ENCODE measurements at places on chromosomes 16 and 17.

- no peak for DNase-seq
These were observed 593.8 kb upstream of the GOT2 start for GRCh38 chr16:59327894-59328293.

DNA sequence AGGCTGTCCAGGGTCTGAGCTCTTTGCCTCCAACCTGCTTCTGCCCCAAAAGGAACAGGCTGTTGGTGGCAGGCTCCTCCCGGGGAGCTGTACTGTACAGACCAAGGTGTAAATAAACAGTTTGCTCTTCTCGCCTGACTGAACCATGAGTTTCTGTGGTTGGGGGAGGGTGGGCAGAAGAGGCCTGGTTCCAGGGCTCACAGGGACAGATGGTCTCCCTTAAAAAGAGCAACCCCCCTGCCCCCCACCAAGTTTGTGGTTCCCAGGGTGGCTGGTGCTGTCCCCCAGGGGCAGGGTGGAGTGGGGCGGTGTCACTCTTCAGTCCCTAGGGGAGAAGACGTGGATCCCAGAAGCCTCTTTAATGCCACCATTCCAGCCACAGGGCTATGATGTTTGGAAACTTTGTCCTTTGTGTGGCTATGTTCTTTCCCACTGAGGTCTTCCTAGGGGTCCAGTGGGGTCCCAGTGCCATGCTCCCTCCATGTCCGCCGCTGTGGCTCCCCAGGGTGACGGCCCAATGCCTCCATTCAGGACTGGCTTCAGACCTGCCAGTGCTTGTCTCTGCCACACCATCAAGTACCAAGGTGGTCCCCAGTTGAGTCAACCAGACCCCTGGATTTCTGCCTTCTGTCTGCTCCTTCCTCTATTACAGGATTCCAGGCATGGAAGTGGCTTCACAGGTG lies 146.7 kb downstream of the RAB11FIP4 start:
- peak; percentile 69 for DNase-seq

DNA sequence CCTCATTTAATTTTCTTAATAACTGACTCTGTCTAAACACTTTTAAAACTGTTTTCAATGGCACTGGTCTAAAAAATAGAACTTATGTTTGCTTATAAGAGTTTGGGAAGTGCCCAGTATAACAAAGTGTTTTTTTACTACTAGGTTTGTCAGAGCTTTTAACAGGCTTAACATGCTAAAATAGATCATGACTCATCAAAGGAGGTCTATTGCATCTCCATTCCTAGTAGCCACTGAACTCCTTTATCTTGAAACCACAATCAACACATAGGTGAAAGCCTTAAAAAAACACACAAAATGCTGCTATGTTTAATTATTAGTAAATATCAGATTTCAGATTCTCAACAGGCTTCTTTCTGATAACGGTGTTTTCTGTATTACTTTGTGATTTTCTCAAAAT lies 196.4 kb upstream of the KIF2B start:
- no peak for DNase-seq

GRCh38 chr16:65919145-65919985 lies 447.1 kb upstream of the CDH5 start:
- DNase-seq: no peak

- DNase-seq: no peak
These were observed 99.1 kb upstream of the CIBAR2 start for GRCh38 chr16:85211271-85211801.
